ENCODE measurements at places on chromosomes 2 and 18.

GRCh38 chr2:100178085-100178788, 35.8 kb upstream of the AFF3 start:
- no peak for DNase-seq

DNA sequence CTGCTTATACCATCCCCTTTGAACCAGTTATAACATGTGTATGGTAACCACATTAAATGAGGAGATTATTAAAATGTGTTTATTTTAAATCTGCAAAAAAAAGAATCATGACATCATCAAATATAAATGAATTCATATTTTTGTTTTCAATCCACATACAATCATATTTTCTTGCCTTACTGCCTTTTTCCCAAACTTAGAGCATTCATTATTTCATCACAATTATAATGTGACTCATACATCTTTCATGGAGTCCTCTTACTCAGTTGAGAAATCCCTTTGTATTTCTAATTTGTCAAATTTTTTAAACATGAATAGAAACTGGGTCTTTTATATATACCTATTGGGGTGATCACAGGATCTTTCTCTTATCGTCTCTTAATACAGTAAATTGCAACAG, 909.6 kb downstream of the DSC3 start:
- DNase-seq: no peak

DNA sequence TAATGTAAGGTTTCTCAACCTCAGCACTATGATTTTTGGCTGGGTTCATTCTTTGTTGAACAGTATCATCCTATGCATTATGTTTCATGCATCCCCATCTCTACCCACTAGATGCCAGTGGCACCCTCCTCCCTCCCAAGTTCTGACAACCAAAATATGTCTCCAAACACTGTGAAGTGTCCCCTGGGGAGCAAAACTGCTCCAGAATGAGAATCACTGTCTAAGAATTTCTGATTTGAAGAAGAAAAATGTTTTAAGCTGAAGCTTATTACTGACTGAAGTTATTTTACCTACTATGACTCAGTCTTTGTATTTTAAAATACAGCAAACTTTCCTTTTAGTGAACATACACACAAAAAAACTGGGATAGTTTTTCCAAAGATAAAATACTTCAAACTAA, 3.4 kb downstream of the THADA start:
- no peak for DNase-seq

GRCh38 chr2:109380502-109381326, 233.1 kb downstream of the SEPTIN10 start:
- DNase-seq: peak; percentile 33

DNA sequence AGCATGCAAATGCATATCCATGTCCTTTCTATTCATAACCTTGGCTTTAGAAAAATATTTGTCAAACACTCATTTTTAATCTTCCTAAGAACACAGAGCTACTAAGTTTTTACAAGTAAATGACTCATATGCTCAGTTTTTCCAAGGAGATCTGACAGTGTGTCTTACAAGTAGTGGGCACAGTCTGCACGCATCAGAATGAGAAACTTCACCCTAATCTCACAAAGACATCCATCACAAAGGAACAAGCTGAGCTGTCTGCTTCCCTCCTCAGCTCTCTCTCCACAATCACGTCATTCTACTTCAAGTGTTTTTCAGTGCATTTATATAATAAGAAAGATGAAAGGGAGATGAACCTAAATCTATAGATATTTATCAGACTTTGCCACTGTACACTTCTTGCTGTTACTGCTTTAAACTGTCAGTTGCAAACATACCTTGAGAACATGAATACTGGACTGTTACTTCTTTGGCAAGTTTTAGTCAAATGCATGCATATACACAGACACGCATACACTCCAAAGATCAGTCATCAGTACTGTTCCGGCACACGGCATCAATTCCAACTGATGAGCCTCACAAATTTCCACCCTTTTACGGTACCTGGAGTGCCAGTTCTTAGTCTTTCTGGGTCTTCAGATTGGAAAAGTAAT, 75.7 kb downstream of the RBMS1 start:
- DNase-seq: no peak

DNA sequence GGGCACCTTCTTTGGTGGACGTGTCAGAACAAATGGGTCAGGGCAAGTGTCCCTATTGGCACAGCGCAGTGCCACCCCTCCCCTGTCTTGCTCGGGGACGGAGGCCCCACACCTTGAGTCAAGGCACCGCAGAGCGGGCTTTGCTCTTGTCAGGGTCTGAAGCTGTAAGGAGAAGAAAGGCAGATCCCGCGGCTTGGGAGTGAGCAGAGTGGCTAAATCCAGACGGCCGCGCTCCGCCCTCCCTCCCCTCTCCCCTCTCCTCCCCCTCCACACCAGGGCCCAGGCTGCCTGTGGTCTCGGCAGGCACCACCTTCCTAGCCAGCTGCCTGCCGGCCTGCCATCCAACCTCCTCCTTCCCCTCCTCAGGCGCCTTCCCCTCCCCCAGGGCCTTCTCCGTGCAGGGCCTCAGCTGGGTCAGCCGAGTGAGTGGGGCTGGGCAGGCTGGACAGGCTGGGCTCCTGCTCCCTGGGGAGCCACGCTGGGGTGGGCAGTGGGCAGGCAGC, 25.8 kb downstream of the SPEG start:
- DNase-seq: no peak

DNA sequence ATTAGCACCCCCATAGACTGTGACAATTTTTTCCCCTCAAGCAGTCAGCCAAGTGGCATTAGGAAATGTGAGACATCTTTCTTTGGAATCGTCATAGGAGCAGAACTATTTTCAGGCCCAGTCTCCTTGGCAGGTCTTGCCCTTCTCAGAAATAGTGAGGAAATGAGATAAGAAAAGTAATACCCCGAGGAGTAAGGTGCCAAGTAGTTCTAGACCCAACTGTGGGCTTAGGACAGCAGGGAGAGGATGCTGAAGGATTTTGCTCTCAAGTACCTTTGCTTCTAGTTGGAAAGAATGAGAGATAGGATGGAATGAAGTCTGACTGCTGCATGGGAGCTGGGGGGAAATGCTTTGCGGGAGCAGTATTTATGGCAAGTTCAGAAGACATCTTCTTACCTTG, 31.8 kb downstream of the PRKCE start:
- no peak for DNase-seq

DNA sequence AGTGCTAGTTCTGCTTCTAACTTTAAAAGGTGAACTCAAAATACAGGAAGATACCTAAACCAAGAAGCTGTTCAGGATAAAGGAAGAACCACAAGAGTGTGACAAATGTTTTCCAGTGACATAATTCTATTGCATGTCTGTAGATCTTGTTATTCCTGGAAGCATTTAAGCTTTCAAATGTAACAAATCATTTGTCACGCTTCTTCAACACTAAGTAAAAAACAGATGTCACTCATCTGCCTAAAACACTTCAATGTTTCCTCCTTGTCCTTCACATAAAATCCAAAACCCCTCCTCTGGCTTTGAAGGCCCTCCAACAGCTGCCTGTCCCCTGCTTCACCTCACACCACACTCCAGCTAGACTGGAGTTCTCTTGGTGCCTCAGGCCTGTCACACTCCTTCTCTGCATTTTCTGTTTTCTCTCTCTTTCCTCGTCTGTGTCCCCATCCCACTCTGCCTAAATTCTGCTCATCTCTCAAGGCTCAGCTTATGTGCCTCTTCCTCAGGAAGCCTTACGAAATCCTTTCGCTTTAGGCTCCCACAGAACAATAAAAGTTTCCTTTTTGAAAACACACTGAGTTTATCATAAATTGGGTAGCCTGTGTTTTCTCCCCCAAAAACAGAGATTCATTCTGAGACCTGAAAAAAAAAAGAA, 6.4 kb upstream of the CLEC4F start:
- DNase-seq: no peak

GRCh38 chr2:152632736-152633135, 84.5 kb downstream of the PRPF40A start:
- DNase-seq: no peak

DNA sequence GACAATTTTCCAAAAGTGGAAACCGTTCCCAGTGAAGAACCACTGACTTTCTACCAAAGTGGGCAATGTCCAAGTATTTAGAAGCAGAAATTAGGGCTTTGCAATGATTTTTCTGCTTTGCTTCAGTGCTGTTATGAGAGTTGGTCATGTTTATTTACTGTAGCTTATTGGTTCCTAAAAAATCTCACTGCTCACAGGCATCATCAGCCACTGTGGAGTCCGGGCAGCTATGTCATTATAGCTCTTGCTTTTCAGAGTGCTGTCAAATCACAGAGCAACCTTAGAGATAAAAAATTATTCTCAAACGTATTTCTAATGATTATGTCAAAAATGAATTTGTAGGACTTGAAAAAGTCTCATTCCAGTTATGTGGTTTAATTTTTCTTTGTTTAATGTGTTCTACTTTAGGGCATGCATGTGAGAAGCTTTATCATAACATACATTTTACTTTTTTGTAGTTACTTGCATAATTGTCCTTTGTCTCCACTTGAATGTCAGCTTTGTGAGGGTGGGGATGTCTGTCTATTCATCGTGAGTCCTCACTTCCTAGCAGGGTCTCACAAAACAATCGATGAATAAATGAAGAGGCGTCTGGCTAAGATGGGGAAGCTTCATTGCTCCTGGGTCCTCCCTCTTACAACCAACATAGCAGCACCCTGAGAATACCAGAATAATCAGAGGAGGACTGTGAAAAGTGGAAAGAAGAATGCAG, 117.6 kb downstream of the TPGS2 start:
- DNase-seq: no peak

- no peak for DNase-seq
These were observed 3.6 kb downstream of the STARD7 start for GRCh38 chr2:96204836-96205624.

- DNase-seq: no peak
These were observed 19.0 kb downstream of the DYM start for GRCh38 chr18:49441338-49441938.

DNA sequence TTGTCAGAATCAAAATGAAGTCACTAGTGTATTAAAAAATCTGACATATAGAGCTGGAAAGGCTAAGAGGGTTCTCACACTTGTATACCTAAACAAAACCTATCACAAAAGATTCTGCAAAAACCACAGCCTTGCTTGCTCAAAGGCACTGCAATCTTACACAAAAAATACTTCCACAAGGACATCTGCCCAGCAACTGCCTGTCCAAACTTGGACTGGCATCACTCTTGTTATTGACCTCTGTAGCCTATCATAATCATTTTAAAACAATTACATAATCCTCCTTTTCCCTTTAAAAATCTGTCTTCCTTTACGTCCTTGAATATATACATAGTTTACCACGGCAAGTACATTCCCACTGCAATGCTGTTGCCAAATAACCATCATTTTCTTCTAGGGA, 19.9 kb downstream of the CHMP3 start:
- no peak for DNase-seq

DNA sequence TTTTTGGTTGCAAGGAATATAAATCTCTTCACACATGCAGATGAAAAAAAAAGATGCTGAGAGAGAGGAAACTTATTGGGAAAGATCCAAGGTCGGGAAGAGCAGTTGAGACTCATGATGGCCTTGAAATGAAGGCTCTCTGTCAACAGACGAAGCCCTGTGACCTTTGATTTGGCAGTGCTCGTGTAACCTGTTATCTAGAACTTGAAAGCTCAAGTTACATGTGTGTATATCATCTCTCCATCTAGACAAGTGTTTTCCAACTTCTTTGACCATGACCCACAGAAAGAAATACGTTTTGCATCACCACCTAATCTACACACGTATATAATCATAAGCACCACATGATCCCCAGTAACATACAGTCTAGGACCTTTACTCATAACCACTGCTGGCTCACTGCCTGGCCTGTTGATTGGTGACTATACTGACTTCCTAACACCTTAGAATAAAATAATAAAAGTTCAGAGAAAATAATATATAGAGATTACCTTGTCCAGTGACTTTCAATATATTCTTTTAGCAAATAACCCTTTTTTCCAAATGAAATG, 319.0 kb upstream of the PKDCC start:
- DNase-seq: no peak

DNA sequence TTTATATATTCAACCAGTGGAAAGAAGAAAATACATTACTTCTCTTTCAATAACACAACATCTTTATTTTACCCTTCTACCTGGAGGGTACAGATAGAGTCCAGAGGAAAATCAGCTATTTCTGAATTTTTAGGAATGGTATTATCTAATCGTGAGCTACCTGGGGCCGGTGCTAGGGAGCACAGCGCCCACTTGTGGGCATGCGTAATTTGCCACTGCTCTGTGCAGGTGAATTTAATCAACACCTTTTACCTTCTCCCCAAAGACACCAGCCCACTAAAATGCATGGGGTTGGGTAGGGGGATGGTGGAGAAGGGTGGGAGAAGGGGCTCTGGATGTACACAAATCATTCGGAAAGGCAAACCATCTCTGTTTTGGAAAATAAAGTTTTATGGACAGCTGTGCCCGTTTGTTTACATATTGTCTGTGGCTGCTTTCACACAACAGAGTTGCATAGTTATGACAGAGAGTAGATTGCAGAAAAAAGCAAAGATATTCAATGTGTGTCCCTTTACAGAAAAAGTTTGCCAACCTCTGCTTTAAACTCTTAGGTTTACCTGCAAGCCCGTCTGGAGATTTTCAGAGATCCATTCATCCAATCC, 51.5 kb upstream of the DCC start:
- peak; percentile 57 for DNase-seq

- DNase-seq: no peak
These were observed 48.1 kb downstream of the RNF152 start for GRCh38 chr18:61844726-61845125.

DNA sequence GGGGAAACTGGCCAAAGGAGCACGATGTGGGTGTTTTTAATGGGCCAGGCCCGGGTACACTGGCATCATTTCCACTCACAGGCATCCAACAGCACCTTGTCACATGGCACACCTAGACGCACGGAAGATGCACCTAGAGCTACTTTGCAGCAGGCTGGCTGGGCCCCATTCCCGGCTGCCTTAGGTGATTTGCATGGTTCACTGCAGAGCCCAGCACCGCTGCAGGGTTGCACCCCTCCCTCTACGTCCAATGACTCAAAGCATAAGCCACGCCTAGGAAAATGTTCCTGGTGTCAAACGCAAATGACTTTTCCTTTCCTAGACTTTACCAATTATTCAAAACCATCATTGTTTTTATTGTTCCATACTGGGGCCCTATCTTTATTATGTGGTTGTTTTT, 222.9 kb downstream of the EIPR1 start:
- DNase-seq: no peak

DNA sequence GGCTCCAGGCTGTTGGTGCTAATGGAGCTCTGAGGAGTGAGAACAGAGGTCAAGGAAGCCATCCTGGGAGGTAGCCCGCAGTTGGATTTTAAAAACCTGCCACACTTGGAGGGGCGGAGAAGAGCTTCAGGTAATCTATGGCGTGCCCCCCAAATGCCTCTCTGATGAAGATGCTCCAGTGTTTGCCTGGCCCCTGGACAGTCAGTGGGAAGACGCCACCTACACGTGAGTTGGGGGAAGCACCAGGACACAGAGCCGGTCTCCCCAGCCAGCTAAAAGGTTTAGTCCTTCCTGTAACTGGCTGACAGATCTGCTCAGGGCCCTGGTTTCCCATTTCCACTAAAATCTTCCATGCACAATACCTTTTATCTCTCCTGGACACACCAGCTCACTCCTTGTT, 225.0 kb downstream of the TTC32 start:
- no peak for DNase-seq

DNA sequence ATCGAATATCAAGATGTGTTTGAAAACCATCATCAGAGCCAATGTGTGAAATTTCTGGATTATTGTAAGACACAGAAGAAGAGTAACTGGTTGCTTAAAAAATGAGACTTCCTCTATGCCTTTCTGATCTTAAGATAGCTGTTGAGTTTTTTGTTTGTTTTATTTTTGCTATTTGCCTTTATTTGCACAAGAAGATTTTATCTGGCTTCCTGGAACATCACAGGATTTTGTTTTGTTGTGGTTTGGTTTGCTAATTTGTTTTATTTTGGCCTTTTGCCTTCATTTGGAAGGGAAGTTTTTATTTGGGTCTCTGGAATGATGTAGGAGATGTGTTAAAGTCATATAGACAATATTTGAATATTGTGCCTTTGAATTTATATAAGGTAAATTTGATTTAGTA, 3.9 kb upstream of the CYTIP start:
- no peak for DNase-seq
